ENCODE measurements at places on chromosomes 16 and 17. TPM values are rescaled to one million over a fixed set of nuclear protein-coding genes. Genes with fewer than 3 reads are reported as not detected.

Gene CCDC40
- 0.95 TPM for total RNA-seq

Gene KIF18B
- 1.3 TPM for total RNA-seq

Gene SYNRG
- total RNA-seq: 137 TPM

Gene MYBBP1A
- 58.1 TPM for total RNA-seq

Gene SYNGR3
- 19.3 TPM for total RNA-seq

All from natural killer cell (primary cell).